ENCODE measurements at places on chromosomes 3 and 15. TPM values are rescaled to one million over a fixed set of nuclear protein-coding genes. Genes with fewer than 3 reads are reported as not detected.

- DNase-seq, result no peak
Measured at GRCh38 chr3:146513386-146514051, 30.9 kb downstream of the PLSCR1 start.

DNA sequence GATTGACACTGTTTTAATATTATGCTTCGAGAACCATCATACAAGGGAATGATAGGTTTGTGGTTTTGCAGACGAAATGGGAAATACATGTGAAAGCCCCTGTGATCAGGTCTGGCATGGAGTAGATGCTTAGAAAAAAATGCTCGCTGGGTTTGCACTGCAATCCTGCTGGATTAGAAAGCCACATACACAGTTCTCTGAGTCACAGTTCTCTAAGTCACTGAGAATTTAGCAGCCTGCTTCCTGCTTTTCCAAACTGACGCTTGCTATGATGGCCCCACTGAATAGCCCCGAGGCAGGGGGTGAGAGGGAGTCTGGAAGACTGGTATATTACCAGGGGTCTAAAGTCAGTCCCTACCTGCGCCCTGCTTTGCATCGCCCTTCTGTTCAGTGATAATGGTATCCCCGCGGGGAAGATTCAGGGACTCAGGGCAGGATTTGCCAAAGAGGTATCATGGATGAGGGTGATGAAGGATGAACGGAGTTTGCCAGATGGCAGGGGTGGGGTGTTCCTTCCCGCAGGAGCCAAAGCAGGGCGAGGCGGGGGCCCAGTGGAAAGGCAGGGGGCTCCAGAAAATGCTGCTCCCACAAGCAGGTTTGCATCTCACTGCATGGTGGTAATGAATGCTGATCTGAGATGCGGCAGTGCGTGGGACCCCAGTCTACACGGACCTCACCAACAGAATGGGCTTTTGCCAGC is 82.3 kb downstream of the IQSEC1 start:
- no peak for DNase-seq

DNA sequence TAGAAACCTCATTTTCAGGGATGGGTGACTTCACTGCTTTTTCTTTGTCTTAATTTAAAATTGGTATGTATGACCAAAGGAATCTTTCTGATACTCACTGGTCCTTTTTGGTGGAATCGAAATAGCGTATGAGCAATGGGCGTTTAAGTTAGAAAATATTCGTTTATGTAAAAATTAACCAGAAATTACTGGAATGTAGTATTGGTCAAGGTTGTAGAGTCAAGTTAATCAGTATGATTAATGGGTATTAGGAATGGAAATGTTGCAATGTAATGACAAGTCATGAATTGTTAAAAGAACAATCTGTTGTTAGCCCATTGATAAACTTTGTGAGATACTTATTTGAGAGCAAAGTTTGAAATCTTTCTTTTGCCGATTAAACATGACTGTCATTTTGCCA is 36.9 kb downstream of the AKAP13 start:
- no peak for DNase-seq

- no peak for DNase-seq
Measured at GRCh38 chr3:29153811-29154210, 127.1 kb upstream of the RBMS3 start.

- no peak for DNase-seq
Measured at GRCh38 chr3:113110267-113110666, 101.1 kb upstream of the BOC start.

DNA sequence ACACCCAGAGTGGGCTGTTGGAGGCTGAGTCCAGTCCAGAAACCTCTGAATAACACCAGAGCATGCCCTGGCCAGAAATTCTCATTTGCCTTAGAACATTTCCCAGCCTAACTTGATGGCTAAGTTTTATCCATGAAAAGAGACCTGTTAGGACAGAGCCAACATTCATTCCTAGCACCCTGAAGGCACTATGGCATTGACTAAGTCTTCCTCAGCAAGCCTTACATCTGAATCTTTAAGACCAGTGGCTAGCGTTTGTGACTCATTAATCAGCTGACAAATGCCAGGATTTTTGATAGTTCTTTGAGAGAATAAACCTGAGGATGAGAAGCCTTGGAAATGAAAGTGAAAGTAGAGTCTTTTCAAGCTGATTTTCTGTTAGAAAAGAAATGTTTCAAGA is 1087.1 kb upstream of the ALCAM start:
- no peak for DNase-seq

DNA sequence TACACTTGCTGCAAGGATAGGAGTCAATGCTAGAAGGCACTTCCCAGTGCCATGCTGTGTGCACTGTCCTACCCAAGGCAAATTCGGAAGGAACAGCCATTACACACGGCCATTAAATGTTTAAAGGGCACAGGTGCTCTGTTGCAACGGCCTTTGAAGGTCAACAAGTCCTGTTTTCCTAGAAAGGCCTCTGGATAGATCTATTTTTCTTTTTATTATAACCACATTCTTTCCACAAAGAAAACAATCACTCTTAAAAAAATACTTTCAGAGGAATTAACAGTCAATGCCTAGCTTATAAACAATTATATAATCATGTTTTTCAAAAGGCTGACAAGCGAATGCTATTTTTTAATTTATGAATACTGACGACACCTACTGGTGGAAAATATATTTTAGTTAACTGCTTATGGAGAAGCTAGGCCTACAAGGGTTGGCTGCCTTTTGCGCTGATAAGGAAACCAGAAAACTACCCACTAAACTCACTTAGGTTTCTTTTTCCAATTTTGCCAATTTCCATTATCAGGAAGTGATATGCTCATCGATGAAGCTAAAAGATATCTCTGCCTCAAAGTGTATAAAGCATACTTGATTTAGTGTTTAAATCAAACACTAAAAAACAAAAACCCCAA is 2.4 kb downstream of the ARHGEF3 start:
- peak; percentile 35 for DNase-seq

GRCh38 chr3:43400781-43401730 is 114.7 kb downstream of the SNRK start:
- DNase-seq, result no peak

- DNase-seq, result no peak
Measured at GRCh38 chr3:179069762-179070390, 1.7 kb downstream of the ZMAT3 start.

DNA sequence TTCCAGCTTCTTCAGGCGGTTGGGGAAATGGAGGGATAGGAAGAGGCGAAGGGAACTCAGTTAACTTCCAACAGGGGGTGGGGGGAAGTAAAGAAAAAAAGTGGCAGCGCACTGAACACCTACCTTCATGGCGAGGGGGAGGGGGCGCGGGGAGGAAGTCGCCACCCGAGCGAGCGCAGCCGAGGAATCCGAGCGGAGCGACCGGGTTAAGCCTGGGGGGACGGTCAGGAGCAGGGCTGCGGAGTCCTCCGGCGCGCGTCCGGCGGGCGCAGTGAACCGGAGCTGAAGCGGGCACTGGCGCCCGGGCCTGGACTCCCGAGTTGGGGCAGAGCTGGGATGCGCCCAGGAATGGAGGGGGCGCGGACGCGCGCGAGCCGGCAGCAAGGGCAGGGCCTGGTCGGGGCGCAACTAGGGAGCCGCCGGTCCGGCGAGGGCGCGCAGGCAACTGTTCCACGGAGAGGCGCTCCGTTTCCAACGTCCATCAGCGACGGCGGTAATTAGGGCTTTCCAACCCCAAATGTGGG is at the start of gene WNT5A:
Gene WNT5A, minus strand, starts transcription at position 450 of the 524 bp plus-strand sequence. Its CDS starts 321 bp downstream, at position 129.
- peak; percentile 22 for DNase-seq

GRCh38 chr15:50145451-50145872 is 26.4 kb upstream of the ATP8B4 start:
- DNase-seq, result peak; percentile 19

DNA sequence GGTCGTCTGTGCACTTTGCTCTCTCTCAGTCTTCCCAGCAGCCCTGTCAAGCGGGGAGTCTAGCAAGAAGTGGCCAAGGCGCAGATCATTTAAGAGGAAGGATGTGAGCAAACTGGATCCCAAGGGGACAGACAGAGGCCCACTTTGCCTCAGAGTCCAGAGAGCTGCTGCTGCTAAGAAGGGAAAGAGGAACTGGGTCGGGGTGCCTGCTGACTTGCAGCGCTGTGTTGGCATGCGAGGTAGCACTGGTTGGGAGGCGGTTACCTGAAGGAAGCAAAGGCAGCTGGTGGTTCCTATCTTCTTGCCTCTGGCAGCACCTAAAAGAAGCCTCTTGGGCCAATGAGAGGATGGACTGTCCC is 28.1 kb downstream of the SMAD3 start:
- no peak for DNase-seq

GRCh38 chr3:113255854-113256615 is 44.7 kb downstream of the BOC start:
- no peak for DNase-seq

DNA sequence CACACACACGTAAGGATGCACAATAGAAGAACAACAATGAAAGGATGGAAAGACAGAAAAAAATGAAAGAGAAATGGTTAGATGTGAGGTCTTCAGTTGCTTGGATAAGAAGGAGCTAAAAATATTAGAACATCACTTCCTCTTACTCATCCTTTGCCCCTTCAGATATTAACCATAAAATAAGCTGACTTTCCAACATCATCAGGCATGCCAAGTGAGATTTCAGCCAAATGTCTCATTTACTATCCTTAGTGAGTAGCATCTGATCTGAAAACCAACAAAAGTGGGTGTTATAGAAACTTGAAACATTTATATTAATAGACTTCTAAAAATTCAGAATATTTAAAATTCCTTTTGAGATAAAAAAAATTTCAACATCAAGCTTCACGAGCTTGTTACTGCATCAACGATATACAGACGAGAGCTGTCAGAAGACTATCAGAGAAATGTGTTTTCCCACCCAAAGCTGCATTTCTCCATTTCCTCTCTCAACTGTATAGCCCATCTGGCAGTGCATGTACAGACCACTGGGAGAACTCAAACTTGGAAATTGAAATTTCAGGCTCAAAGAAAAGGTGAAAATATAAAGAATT is 25.4 kb upstream of the LSAMP start:
- DNase-seq, result no peak

DNA sequence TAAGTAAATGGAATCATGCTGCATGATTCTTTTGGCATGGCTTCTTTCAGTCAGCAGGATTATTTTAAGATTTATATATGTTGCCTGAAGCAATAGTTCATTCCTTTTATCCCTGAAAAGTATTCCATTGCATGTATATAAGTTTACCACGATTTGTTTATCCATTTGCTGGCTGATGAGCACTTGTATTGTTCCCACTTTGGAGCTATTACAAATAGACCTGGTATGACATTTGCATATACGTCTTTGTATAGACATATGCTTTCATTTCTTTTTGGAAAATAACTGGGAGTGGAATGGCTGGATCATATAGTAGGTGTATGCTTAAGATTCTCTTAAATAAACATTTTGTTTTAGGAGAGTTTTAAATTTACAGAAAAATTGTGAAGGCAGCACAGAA is 79.3 kb upstream of the CBLB start:
- DNase-seq, result no peak

- DNase-seq, result no peak
Measured at GRCh38 chr3:9072667-9073009, 109.4 kb upstream of the RAD18 start.

GRCh38 chr15:36886191-36886590 is 214.2 kb downstream of the MEIS2 start:
- no peak for DNase-seq

DNA sequence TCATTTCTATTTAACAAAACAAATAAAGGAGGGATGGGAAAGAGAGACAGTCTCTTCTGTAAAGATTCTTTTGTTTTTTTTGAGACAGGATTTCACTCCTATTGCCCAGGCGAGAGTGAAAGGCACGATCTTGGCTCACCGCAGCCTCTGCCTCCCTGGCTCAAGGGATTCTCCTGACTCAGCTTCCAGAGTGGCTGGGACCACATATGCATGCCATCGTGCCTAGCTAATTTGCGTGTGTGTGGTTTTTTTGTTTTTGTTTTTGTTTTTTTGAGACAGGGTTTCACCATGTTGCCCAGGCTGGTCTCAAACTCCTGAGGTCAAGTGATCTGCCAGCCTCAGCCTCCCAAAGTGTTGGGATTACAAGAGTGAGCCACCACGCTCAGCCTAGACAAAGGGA is 23.3 kb downstream of the STAG1 start:
- no peak for DNase-seq

REC114 gene
- not detected for total RNA-seq

CNTN4 gene
- 134 TPM for total RNA-seq

GREM1 gene
- 2.4 TPM for total RNA-seq

NKIRAS1 gene
- 45.7 TPM for total RNA-seq

ABHD17C gene
- 12.6 TPM for total RNA-seq

CAND2 gene
- 11.4 TPM for total RNA-seq

SEC11A gene
- 79.5 TPM for total RNA-seq

HMCES gene
- total RNA-seq, result 21.6 TPM
